Renal pelvis (tissue), 12 donors: ENCODE measurements at places on chromosomes 3 and 15.

GRCh38 chr15:71335591-71335990 lies 220.3 kb downstream of the THSD4 start:
- DNase-seq: peak; percentile 49

GRCh38 chr15:40452296-40453090 lies 11.7 kb downstream of the BAHD1 start:
- no peak for DNase-seq

DNA sequence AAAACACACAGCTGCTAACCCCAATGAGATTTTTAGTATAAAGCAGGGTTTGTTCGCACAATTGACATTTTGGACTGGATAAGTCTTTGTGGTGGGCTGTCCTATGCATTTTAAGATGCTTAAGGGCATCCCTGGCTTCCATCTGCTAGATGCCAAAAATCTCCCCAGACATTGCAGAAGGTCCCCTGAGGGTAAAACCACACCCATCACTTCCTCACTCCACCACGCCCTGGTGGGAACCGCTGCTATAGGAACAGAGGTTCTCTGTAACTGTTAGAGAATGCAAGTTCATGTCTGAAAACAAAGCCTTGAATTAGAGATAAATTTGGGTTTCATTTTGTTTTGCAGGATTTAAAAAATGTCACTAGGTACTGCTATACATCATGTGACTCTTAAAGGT lies 67.7 kb downstream of the ARHGEF26 start:
- no peak for DNase-seq

DNA sequence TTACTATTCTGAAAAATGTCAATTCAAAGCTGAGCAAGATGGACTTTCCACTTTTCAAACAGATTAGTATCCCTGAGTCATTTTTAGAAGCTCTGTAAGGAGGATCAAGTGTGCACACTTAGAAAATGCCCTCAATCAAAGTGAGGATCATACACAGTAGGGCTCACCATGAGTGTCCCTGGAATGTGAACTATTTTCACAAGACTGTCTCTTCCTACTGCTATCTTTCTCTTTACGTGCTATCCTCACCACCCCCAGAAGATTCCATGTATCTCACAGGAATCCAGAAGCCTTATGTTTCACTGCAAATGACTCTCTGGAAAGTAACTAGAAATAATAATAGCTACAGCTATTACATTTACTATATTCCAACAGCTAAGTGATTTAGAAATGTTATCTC lies 349.9 kb upstream of the TGFBR2 start:
- no peak for DNase-seq

DNA sequence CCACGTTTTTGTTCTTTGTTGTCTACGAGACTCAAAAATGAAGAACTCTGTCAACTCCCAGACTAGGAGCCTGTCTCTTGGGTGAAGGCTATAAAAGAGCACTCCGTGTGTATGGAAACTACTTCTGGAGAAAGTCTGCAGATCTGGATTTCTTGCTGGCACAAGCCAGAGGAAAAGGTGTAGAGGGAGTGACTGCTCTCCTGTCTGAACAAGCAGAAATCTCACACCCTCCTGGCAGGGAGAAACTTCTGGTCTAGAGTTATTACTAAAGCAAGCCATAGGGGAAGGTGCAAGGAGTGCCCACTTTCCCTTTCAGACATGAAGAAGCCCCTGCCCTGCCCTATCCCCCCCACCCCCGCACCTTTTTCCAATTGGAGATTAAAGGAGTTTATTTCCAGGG lies 9.5 kb downstream of the PLAAT1 start:
- no peak for DNase-seq

GRCh38 chr3:50588759-50589433 lies 19.6 kb downstream of the HEMK1 start:
- no peak for DNase-seq

DNA sequence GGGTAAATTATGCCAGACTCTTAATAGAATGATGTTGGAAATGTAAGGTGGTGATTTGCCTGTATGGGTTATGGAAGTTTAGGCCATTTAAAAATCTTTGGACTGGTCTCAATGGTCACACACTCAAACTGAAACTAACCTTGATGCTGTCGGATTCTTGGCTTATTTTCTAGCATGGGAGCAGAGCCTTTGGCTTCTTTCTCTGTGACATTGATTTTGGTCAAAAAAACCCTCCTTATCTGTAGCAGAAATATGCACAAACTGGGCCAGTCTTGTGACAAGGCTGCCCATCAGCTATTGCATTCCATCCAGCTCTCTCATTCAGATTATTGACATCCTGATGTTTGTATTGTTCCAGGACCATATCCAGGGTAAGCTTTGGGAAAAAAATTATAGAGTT lies 35.9 kb downstream of the ARPP21 start:
- DNase-seq: no peak

- DNase-seq: no peak
These were observed 120.1 kb downstream of the LIPC start for GRCh38 chr15:58551764-58552504.

GRCh38 chr15:37055481-37055880 lies 44.9 kb downstream of the MEIS2 start:
- DNase-seq: no peak
